NCI-H1417 (cell line): ENCODE measurements at places on chromosomes 3 and 15.

DNA sequence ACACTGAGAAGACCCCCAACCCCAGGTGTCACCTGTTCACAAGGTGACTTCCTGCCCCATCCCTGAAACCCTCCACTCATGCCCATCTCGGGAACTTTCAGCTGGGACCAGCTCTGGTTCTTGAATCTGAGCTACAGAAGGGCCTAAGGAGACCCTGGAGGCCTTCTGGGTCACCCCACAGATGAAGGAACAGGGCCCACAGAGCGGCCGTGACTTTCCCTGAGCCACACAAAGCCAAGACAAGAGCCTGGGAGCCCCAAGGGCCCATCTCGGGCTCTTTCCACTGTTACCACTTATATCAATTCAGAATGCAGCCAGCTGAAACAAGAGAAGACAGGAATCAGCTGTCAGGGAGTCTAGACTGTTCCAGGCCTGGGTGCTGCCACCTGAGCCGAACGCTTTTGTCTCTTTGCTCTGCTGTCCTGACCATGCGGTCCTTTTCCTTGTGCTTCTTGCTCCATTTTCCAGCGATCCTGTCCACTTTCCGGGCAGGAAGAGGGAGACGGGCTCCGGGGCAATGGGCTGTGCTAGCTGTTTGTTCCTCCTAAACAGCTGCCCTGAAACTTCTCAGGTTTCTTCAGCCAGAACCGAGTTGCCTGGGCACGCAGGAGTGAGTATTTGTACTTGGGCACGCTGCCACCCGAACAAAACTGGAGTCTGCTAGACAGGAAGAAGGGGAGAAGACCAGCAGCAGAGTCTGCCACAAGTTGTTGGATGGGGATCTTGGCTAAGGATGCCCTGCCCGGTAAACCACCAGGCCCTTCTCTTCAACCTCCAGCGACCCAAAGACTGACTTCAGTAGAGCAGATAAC, 28.0 kb upstream of the PIGZ start:
- DNase-seq: peak; percentile 73

DNA sequence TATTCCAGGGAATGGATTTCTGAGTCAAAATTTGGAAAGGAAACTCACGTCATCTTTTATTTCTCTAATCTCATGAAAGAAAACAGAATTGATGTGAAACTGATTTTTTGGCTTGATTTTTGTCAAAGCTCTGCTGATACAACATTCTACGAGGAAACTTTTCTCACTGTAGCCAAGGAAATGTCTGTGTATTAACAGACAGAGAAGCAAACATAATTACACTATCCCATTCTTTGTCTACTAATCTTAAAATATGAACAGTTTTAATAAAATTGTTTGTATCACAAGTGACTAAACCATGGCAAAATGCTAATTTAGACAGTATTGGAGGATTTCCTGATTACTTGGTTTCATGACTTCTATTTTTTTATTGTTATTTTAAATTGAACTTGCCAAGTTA, 1437.0 kb downstream of the OTOL1 start:
- DNase-seq: no peak

DNA sequence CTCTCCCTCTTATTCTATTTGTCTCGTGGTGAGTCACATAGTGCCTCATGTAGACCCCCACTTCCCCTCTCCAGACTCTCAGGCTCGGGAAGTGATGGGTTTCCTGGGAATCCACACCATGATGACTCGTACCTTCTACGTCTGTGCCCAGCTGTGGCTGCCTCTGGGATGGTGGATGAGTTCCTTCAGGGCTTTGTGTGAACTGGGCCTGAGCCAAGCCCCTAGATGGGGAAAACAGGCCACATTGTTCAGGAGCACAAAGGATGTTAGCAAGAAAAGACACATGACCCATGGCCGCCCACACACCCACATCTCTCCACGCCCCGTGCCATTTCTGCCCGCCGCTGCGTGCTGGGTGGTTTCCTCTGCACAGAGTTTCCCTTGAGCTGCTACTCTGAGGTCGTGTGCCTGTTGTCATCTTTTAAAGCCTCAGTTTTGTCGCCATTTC, 10.5 kb downstream of the ISG20 start:
- DNase-seq: no peak

GRCh38 chr15:69145694-69146492, 14.5 kb upstream of the GLCE start:
- peak; percentile 91 for DNase-seq

DNA sequence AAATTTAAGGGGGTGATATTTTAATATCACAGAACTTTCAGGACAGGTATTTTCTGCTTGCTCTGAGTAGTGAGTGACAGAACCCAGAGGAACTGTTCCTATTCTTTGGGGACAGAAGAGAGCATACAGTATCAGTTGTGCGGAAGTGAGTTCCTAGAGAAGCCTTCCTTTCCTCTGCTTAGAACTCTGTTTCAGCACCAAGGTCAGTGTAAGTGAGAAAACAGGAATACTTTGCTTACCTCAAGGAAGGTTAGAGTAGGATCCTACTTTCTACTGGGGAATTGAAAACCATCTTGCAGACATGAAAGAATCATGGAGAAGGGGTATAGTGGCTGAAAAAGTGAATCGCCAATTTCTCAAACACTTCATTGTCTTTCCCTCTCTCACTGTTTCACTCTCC, 542.4 kb downstream of the SQOR start:
- no peak for DNase-seq

GRCh38 chr15:92809064-92809879, 90.9 kb upstream of the CHD2 start:
- DNase-seq: peak; percentile 99

GRCh38 chr15:80099241-80099640, 39.8 kb downstream of the ZFAND6 start:
- DNase-seq: no peak

GRCh38 chr3:186787642-186788481, 4.5 kb downstream of the EIF4A2 start:
- DNase-seq: no peak

GRCh38 chr15:33788906-33789540, 179.3 kb upstream of the CHRM5 start:
- peak; percentile 44 for DNase-seq

GRCh38 chr15:44796508-44796907, 60.2 kb downstream of the TRIM69 start:
- DNase-seq: no peak

- DNase-seq: peak; percentile 11
These were observed 157.2 kb downstream of the TIGIT start for GRCh38 chr3:114451051-114451451.

GRCh38 chr3:128427175-128427857, 39.4 kb downstream of the DNAJB8 start:
- DNase-seq: no peak

GRCh38 chr15:97995192-97995591, 34.7 kb downstream of the ARRDC4 start:
- DNase-seq: no peak

- DNase-seq: no peak
These were observed 206.1 kb upstream of the UBE2E2 start for GRCh38 chr3:22996920-22997571.

DNA sequence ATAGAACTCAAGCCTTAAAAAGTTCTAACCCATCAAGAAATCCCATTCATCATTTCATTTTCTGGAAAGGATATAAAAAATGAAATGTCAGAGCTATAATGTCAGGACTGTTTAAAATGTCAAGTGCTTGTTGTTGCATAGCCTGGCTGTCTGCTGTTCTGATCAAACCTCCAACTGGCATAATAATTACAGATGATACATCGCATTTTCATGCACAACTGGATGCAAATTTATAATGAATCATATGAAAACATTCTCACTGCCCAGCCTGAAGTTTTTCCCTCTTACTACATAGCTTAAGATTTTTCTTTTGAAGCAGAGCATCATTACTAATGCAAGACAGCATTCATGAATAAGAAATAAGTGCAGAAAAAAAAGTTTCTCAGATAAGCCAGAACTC, 46.5 kb downstream of the GUCA1C start:
- DNase-seq: no peak

DNA sequence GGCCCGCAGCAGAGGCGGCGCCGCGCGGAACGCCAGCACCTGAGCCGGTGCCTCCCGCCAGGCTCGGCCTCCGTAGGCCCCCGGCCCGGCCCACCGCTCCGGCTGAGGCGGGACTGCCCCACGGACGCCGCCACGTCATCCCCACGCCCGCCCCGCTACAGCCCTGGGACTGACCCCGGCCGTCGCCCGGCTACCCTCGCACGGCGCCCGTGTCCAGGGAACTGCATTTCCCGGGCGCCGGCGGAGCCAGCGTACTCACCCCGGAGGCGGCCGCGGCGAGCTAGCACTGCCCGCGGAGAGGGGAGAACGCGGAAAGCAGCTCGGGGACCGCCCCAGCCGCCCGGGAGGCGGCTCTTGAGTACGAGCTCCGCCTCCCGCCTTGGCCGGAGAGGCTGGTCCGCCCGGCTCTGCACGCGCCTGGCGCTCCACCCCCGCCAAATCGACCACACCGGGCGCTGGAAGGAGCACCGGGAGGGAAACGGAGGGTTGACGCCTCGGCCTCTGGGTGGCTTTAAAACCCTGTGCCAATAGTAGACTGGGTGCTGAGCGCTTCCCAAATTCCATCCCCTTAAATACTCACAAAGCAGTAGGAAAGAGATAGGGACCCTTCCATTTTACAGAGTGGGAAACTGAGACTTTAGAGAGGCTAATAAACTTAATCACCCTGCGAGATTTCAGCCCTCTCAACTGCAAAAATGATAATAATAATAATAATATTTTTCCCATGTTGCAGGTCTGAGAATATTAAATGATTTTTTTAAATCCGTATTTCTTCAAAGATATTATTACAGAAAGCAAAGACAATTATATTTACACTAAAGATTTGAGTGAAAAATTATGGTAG, at the start of gene B4GALT4:
Gene B4GALT4, minus strand, starts transcription at position 288 of the 844 bp plus-strand sequence. CDS start 10,779 bp downstream, outside the sequence.
- peak; percentile 91 for DNase-seq

GRCh38 chr15:64305261-64305660, 50.7 kb downstream of the CSNK1G1 start:
- DNase-seq: peak; percentile 31

DNA sequence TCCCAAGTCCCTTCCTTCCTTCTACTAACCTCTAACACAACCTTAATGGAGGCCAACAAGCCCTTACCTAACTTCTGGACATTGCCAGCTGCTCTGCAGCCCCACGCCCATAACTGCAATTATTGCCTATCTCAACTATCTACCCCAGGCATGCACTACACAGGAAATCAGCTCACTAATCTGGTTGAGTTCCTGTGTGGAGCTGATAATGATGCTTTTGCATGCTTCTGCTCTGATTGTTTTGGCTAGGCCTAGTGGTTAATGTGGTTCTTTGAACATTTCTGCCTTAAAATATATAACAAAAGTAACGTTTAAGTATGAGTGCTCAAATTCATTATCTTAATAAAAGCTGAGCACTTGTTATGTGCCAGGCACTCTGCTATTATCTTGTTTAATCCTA, 463.9 kb downstream of the MFSD1 start:
- peak; percentile 30 for DNase-seq

DNA sequence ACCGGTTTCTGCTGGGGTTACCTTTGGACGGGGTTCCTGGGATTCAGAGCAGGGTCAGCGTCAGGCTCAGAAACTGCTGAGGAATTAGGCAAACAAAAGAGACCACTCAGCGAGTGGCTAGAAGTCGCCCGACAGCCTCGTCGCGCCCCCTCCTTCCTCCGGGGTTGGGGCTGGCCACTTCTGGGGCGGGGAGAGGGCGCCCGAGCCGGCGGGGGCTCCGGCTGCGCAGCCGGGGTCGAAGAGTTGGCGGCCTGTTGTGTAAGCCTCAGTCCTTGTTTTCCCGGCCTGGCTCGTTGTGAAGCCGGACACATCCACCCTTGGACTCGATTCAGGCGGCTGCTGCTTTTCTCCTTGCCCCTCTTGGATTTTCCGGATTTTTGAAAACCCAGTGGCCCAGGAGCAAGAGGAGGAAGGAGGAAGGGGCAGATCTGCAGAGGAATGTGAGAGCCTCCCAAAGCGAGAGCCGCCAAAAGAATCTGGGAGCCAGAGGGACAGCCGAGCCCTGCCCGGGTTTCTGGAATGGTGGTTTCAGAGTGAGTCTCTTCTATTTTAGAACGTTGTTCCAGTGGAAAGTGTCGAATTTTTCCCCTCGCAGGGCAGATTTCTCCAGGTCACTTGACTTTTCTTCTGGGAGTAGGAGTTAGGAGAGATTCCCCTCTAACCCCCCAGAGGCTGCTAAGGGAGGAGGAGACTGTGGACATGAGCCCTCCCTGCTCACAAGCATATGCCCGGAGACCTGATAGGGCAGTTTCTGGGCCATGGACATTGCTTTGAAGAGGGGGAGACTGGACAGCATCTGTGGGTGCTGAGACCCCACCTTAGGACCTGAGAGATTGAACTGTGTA, 666 bp downstream of the SNX33 start:
- peak; percentile 62 for DNase-seq

- no peak for DNase-seq
These were observed 44.5 kb downstream of the LIMD1 start for GRCh38 chr3:45639044-45639392.

DNA sequence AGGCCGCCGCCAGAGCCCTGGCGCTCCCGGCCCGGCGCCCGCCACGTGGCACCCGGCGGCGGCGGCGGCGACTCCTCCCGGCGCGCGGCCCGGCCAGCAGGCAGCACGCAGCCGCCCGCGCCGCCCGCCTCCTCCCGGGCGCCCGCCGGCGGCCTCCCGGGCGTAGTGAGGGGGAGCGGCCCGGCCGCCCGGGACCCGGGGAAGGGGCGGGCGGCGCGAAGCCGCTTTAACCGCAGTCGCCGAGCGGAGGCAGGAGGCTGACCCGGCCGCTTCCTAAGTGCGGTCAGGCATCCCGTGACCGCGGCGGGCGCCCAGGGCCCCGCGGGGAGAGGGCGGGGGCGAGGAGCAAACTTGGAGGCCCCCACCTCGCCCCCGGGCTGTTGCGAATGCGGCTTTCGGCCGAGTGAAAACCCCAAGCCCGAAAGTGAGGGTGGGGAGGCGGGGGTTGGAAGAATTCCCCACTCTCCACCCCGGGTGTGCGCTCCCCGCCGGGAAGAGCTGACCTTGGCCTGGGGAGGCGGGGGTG, 1.7 kb upstream of the HES1 start:
- DNase-seq: peak; percentile 46

DNA sequence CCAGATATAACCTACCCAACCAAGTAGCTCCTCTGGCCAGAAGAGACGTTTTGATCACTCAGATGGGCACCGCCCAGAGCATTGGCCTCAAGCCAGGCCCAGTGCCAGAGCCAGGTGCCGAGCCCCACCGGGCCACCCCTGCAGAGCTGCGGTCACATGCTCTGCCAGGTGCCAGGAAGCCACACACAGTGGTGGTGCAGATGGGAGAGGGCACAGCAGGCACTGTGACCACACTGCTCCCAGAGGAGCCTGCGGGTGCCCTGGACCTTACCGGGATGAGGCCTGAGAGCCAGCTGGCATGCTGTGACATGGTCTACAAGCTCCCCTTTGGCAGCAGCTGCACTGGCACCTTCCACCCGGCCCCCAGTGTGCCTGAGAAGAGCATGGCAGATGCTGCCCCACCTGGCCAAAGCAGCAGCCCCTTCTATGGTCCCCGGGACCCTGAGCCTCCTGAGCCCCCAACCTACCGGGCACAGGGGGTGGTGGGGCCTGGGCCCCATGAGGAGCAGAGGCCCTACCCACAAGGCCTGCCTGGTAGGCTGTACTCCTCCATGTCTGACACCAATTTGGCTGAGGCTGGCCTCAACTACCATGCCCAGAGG, 19.1 kb upstream of the APEH start:
- DNase-seq: no peak
